IMR-90 (cell line): ENCODE measurements at places on chromosomes 4 and X. TPM values are rescaled to one million over a fixed set of nuclear protein-coding genes. Genes with fewer than 3 reads are reported as not detected.

GRCh38 chr4:154049457-154050181 is 260.7 kb upstream of the SFRP2 start:
- DNase-seq = no peak

DNA sequence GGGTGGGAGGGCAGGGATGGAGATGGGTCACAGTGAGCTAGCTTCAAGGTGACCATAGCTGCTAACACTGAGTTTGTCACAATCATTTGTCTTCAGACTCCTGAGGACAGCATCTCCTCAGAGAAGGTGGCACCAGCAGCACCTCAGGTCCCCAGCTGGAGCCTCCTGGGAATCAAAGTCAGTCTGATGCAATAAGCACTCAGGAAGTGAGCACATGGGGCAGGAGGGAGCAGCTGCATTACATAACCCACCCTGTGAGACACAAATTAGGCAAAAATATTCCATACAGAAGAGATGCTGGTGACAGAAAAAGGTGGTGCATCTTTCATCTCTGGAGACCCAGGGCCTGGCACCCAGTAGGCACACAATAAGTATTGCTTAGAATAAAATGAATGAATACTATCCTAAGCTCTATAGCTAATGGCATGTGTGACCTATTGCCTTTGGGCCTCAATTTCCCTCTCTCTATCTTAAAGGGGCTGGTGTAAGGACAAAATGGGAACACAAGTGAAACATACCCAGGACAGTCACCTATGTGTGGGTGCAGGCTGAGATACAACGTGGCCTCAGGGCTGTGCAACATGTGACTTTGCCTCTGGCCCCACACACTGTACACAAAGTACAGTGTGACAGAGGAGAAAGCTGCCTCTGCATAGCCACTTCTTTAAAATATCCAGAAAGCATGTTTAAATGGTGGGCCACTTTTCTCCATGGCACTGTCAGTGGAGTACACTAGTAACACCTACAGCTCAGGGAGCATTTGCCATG is 37.1 kb downstream of the SLC39A8 start:
- no peak for DNase-seq

DNA sequence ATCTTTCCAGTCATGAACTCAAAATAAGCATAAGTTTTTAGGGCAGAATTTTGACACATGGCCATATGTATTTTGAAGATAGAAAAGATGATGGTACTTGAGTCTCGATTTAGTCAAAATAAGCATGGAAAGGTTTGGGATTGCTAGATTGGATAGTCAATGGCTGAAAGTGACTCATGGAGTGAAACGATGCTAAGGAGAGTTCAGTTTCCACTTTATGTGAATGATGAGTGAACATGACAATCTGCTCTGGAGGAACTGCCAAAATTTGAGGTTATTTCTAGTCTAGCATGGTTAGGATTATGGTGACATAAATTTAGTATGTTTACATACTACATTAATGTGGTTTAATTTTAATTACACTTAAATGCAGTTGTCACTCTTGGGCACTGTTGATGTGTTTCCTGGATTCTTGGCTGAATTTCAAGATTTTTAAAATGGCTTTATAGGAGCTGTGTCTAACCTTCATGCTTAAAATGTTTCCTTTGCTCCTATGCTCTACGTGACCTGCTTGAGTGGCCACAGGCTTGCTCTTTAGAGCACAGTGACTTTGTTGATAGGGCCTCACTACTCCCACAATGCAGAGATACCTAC is 17.1 kb downstream of the DDX3X start:
- peak; percentile 22 for DNase-seq

- peak; percentile 34 for DNase-seq
Measured at GRCh38 chr4:121307445-121308327, 73.1 kb downstream of the QRFPR start.

DNA sequence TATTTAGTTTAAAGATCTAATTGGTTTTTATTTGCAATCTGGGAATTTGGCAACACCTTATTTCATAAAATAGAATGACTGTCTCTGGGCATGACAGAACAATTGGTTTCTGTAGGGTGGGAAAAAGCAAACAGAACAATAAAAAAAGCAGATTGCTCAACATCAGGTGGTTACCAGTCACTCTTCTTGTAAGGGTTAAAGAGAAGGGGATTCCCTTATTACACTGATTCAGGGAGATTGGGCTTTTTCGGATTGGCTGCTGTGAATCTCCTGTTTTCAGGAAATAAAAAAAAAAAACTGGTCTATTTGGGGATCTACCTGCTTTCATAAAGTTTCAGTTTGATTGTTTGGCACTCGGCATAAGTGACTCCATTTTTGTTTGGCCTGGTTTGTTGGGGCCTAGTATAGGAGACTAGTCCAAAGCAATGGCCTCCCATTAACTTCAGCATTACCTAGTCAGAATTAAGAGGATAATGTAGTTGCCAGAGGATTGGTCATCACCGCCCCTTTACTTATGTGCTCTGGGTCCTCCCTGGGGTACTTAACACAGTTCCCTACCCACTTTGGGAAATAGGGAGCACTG is 380.5 kb downstream of the IDS start:
- DNase-seq = no peak

DNA sequence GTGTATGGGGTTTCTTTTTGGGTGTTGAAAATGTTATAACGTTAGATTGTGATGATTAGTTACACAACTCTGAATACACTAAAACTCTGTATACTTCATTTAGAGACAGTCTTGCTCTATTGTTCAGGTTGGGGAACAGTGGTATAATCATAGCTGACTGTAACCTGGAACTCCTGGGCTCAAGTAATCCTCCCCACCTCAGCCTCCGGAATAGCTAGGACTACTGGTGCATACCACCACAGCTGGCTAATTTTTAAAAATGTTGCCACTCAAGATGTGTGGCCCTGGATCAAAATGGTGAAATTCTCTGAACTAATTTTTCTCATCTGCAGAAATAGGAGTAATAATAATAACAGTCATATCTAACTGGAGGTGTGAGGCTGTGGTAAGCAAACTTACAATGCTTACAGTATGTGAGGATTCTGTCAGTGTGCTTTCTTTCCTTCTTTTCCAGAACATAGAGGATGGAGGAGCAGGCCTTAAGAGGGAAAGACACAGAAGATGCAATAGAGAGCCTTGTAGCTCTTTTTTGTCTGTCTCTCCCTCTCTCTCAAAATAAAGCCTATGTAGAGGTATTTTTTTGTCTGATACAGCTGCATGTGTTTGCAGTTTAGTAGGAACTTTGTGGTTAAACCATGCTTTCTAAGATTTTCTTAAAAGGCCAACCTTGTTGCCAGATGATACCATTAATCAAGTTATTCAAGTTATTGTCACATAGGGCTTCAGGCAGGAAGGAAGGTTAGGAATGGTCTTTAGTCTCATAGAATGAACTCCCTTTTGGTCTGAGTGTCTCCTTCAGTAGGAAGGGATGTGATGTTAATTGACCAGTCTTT is 7.5 kb downstream of the ADD1 start:
- peak; percentile 60 for DNase-seq

- DNase-seq = no peak
Measured at GRCh38 chrX:103215425-103215991, 600 bp downstream of the BEX4 start.

- peak; percentile 78 for DNase-seq
Measured at GRCh38 chrX:63657821-63658220, 127.2 kb downstream of the ARHGEF9 start.

GRCh38 chrX:113892891-113893290 is 691.0 kb upstream of the HTR2C start:
- no peak for DNase-seq

DNA sequence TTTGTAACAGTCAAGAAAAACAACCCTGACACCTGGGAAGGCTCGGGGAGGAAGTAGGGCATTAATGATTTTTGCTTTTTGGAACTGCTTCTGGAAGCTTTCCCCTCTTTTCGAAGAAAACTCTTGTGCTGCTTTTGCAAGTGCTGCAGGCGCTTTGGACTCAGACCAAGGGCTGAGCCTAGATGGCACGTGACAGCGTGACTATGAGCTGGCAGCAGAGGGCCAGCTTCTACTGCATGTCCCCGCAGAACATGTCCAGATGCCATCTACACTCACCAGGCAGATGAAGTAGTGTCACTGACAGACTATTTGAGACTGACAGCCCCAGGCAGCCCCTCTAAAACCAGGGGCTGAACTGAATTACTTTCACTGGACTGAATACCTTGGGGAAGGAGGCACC is 6.2 kb downstream of the NR0B1 start:
- no peak for DNase-seq

DNA sequence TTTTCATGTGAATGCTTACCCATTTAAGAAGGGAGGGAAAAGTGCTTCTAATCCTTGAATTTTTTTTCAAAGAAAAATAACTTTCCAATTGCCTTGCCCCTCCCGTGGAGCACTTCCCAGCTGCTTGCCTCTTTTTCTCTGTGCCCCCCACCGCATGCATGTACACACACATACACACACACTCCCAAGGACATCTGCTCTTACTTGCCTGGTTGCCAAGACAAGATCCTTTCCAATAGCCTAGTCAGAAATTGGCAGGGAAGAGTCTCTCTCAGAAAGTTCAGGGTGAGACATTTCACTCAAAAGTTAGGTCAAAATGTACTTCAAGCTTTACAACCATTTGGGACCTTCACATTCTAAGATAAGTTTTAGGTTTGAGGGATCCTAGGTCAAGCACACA is 10.9 kb downstream of the HHIP start:
- DNase-seq = peak; percentile 16

DNA sequence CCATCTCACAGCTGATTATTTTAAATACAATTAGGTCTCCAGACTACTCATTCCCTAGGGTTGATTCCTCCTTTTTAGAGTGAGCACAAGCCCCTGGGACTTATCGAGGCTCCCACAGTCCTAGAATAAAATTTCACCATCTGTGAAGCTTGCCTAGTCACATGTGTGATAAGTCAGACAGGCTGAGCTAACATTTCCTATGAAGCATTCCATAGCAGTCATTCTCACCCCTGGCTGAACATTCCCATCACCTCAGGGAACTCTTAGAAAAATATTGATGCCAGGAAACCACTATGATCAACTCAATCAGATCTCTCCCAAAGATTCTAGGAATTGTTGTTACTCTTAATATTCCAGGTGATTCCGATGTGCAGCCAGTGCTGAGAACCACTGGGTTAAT is 37.7 kb downstream of the ARHGEF9 start:
- peak; percentile 68 for DNase-seq

Gene SPINK2
- not detected in 2 replicates for total RNA-seq

Gene F11
- total RNA-seq = not detected in 2 replicates

Gene DLG3
- 18.9 and 27.1 TPM in 2 replicates for total RNA-seq
